ENCODE measurements at places on chromosomes 6 and 20.

GRCh38 chr6:47263268-47263667 lies 46.4 kb downstream of the TNFRSF21 start:
- no peak for DNase-seq

GRCh38 chr6:3754776-3755175 lies 3.3 kb upstream of the PXDC1 start:
- DNase-seq, result no peak

DNA sequence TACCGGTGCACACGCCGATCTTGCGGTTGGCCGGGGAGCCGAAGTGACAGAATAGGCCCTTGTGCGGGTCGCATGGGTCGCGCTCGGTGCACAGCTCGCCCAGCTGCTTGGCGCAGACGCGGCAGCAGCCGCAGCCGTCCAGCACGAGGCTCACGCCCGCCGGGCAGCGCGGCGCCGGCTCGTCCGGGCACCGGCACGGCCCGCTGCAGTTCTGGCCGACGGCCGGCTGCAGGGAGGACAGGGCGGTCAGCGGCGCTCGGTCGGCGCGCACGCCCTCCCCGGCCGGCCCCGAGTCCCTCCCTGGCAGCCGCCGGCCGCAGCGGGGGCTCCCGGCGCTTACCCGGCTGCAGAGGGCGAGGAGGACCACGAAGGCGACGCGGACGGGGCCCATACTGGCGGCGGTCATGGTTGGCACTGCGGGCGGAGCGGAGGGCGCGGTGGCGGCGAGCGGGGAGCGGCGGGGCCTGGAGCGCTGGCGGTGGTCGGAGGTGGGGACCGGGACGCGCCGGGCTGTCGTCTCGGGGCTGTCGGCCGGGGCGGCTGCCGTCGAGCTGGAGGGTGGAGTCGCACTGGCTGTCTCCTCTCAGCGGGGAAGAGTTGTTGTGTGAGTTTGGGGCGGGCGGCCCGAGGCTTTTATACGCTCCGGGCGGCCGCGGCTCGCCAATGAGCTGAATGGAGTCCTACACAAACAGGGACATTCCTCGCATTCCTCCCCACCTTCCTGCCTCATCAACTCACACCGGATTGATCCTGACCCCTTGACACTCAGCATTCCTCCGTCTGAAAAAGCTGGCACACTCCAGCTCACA lies at the start of gene CCN2:
CCN2 (minus strand) TSS at position 606 of the 809 bp plus-strand sequence; CDS start at position 406, 200 bp downstream.
- DNase-seq, result no peak

DNA sequence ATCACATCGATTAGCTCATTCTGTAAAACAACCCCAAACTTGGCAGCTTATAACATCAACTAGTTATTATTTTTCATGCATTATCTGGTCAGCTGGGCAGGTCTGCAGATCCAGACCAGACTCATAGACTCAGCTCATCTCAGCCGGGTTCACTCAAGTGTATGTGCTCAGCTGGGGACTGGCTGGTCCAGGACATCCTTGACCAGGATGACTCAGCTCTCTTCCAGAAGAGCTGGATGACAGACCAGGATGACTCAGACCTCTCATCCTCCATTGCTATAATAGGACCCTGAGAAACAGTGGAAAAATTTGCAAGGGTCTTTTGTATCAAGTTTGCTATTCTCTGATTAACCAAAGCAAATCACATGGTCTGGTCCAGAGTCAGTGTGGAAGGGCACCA lies 312.5 kb upstream of the PLCB4 start:
- no peak for DNase-seq

DNA sequence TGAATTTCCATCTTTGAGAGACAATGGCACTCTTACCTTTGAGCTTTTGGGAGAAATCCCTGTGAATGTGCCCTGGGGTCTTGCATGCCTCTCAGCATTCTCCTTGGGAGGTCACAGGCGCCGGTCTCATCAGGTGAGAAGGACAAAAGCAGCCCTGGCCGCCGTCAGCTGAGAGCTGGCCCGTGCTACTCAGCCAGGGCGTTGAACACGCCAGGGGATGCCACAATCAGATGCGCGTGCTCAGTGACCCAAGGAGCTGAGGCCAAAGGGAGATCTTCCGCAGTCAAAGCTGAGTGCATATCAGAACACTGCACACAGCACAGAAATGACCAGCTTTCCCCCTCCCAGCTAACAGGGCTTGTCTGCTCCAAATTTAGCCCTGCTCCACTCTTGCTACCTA lies 253.6 kb upstream of the NOX3 start:
- DNase-seq, result no peak

DNA sequence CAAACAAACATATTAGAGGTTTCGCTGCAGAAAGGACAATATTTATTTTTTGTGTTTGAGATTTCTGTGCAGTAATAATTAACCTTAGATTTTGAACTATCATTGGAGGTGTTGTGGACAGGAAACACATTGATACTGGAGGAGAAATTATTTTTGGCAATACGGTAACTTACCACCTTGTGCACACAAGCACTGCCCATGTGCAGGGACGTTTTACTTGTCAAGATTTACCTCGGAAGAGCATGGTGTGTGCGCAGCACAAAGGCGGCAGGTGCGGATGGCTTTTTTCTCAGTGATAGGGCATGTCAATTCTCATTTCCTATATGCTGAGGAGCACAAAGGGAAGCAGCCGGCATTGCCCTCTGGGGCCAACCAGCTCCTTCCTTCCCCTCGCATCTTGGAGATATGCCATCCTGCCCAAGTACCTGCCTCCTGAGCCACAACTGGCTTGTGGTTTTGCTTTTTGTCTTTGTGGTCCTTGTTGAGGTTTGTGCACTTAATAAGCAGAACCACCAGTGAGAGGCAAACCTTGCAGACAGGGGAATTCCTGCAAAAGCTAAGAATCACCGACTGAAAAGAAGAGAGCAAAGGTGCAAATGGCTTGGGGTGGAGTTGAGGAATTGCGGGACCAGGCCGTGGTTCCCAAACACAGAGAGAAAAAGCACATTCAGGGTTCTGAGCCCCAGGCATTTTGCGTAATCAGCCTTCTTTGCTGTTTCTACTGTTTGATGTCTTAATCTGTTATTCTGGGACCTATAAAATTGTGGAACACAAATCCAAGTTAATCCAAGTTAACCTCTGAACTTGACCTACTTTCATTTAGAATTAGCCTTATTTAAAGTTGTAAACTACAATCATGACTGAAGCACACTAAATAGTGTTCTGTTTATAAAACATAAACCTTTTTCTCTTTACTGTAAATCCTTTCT lies 21.9 kb downstream of the SAMD5 start:
- DNase-seq, result no peak

DNA sequence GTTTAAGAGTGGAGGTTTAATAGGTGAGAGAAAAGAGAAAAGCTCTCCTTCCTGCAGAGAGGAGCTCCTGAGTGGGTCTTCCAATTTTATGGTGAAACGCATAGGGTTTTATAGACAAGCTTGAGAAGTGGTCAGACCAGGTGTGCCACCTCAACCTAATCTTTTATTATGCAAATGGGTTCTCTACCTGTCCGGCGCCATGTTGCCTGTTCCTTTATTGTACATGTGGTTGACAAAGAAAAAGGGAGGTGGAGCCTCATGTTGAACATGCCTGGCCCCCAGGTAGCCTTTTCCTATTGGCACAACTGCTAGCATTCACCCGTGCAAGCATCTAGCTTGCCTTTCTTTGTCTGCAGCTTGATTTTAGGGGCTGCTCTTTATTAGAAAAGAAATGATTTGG lies 115.9 kb upstream of the F13A1 start:
- DNase-seq, result no peak

- no peak for DNase-seq
These were observed 108.1 kb downstream of the PHF3 start for GRCh38 chr6:63743691-63744090.

GRCh38 chr6:135071541-135071940 lies 16.9 kb upstream of the HBS1L start:
- DNase-seq, result no peak

- no peak for DNase-seq
These were observed 35.5 kb downstream of the ASCC3 start for GRCh38 chr6:100845676-100846075.

- DNase-seq, result no peak
These were observed 766 bp upstream of the TINAG start for GRCh38 chr6:54307439-54307910.

GRCh38 chr20:46122071-46122470 lies 4.0 kb downstream of the CD40 start:
- DNase-seq, result no peak

DNA sequence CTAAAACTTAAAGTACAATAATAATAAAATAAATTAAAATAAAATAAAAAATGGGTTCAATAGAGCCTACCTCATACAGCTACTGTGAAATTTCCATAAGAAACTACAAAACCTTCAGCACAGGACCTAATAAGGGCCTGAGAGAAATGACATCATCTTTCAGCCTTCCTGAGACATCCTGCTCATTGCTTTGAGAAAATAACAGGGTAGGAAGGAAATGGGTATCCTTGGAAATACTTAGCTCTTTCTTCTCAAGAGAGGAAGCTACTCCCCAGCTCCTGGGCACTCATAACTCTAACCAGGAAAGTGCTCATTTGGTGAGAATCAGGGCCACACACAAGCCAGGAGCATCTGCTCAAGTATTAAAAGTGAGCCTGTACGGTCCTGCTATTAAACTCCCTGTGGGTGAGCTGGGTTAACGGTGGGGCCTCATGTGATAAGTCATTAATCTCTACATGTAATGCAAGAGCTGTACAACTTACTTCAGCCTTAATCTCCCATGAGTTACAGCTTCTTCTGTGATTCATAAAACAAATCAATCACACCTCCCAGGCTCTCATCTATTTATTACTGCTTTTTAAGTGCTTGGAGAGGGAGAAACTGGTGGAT lies 141.4 kb downstream of the MAFB start:
- DNase-seq, result no peak

GRCh38 chr6:13045676-13046075 lies 282.7 kb downstream of the TBC1D7 start:
- no peak for DNase-seq

DNA sequence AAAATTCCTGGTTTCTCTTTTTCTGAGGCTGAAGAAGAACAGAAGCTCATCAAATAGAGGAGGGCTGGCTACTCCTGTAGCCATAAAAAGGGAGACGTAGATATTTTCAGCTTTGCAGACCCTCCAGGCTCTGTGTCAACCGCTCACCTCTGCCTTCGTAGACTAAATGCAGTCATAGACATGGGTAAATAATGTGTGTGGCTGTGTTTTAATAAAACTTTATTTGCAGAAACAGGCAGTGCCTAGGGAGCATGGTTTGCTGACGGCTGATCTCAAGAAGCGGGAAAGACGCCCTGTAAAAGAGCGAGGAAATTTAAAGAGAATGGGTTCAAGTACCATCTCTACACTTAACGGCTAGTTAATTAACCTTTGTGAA lies 171.8 kb downstream of the BCAS1 start:
- no peak for DNase-seq

DNA sequence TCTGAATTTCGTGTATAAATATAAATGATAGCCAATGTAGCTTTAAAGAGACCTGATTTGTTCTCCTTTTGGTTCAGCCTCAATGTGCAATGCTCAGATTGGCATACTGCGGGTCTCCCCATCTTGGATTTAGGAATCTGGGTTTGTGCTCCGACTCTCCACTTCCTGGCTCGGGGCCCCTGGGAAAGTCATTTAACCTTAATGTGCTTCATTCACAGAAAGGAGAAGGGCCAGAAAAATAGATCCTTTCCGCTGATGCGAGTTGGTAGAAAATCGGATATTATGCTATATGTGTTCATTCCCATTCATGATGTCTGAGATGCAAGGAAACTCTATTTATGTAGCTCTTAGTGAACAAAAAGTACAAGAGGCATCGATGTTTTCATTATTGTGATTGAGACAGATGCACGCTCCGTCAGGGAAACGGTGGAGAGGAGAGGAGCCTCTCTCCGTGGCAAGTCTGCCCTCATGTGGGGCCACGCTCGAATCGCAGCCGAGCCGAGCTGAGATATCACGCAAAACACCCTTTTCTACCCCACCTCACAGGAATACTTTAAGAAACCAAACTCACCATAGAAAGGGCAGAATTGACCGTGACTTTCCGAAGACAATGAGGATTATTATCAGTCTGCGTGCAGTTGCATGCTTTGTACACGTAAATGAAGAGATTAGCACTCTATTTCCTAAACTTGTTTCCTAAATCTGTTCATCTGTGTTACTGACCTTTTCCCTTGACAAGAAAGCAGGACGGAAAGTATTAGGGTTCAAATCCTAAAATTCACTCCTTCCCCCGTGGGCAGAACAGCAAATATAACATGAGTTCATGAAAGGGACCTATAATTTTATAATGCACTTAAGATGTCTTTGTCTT lies 136.6 kb downstream of the COL9A1 start:
- no peak for DNase-seq

DNA sequence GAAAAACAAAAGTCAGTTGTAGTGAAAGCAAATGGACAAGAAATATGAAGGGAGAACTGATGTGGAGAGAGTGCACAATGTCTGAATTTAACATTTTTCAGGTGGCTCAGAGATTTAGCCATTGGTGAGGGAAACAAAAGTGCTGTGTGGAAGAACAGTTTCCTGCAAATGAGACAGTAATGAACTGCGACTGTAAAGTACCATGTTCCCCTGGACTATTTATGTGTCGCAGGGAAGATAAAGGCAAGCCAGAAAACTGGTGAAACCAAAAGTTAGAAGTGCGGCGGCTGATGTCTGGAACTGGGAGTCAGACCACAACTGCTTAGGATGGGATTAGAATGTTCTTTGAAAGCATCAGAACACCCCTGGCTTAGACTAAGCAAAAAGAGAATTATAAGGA lies 905.1 kb upstream of the MAN1A1 start:
- no peak for DNase-seq

DNA sequence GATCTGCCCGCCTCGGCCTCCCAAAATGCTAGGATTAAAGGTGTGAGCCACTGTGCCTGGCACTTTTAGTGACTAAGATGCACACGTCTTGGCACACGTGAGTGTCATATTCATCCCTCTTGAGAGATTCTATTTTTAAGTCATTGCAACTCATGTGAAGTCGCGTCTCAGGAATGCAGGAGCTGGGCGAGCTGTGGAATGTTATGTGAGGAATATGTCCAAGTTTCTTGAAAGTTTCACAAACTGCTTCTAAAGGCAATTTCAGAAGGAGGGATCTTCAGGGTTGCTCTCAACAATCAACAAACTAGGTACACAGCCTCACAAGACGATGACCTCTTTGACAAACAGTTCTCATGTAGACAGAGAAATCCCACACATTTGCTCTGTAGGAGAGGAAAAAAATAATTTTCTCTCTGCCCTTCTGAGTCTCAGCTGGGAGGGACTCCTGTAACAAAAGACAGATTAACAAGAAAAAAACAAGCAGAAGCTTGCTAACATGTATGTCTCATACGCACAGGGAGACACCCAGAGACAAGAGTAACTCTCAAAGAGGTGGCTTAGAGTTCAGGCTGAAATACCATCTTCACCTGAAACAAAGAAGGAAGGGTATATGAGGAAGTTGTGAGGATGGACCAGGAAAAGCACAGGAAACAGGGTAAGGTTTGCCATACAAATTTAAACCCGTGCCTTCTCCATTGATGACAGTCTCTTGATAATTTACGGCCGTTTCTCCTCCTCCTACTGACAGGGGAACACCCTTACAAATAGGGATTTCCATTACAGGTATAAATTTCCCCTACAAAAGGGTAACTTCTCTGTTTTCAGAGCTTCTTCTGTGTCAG lies 45.3 kb upstream of the FAM50B start:
- no peak for DNase-seq

- DNase-seq, result no peak
These were observed 144.2 kb downstream of the TTLL2 start for GRCh38 chr6:167469101-167469500.
